ENCODE measurements at places on chromosomes 12 and 14. TPM values are rescaled to one million over a fixed set of nuclear protein-coding genes. Genes with fewer than 3 reads are reported as not detected.

GPR132 gene
- 1.8 TPM for total RNA-seq

CLEC2A gene
- total RNA-seq: not detected

GALNT8 gene
- 2.6 TPM for total RNA-seq

PLCZ1 gene
- not detected for total RNA-seq

ISM2 gene
- total RNA-seq: 0.60 TPM

SLC10A1 gene
- not detected for total RNA-seq

SALL2 gene
- total RNA-seq: 7.1 TPM

- DNase-seq: no peak
Measured at GRCh38 chr12:1821805-1822204, 1.4 kb downstream of the LRTM2 start.

- DNase-seq: no peak
Measured at GRCh38 chr12:26028953-26029735, 70.7 kb downstream of the RASSF8 start.

GRCh38 chr12:117393656-117394055, 32.2 kb upstream of the NOS1 start:
- no peak for DNase-seq

GRCh38 chr12:6294156-6295093, 16.1 kb upstream of the PLEKHG6 start:
- peak; percentile 22 for DNase-seq

GRCh38 chr12:122981036-122981471, 573 bp downstream of the ARL6IP4 start:
- no peak for DNase-seq

- no peak for DNase-seq
Measured at GRCh38 chr14:76104802-76105355, 46.8 kb upstream of the GPATCH2L start.

DNA sequence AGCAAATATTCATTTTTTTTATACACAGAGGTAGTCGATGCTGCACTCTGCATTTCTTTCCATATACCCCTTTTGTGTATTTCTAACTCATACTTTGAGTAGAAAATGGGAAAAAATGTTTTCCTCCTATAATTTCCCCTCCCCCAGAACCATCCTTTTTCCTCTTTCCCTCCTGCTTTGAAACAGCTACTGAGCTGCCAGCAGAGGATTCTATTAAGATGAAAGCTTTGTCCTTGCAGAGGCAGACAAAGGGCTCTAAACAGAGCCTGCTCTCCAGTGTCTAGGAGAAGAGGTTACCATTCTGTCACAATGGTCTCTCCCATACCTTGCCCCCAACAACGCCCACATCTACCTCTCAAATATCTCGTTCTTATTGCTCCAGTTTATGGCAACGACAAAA, 74.6 kb upstream of the OSBPL8 start:
- no peak for DNase-seq

DNA sequence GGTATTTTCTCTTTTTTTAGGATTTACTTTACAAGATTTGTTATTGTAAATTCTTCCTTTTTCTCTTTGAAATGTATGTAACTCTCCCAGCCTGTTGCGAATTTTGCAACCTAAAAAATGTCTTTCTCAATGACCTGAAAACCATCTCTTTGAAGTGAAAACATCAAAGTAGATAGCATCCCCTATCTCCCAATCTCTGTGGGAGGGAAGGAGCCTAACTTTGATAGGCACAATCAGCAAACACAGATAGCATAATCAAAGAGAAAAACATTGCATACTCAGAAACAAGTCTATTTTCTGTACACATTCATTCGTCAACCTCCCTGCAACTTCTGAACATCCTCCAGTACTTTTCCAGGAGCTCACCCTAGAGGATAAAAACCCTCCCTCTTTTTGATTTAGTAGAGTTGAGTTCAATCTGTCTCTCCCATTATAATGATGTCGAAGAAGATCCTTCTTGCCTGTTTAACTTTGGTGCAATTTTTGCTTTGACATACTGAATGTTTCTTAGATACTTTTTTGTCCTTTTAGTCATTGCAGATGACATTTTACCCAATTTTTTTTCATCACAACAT, 849.2 kb upstream of the LRFN5 start:
- DNase-seq: no peak

DNA sequence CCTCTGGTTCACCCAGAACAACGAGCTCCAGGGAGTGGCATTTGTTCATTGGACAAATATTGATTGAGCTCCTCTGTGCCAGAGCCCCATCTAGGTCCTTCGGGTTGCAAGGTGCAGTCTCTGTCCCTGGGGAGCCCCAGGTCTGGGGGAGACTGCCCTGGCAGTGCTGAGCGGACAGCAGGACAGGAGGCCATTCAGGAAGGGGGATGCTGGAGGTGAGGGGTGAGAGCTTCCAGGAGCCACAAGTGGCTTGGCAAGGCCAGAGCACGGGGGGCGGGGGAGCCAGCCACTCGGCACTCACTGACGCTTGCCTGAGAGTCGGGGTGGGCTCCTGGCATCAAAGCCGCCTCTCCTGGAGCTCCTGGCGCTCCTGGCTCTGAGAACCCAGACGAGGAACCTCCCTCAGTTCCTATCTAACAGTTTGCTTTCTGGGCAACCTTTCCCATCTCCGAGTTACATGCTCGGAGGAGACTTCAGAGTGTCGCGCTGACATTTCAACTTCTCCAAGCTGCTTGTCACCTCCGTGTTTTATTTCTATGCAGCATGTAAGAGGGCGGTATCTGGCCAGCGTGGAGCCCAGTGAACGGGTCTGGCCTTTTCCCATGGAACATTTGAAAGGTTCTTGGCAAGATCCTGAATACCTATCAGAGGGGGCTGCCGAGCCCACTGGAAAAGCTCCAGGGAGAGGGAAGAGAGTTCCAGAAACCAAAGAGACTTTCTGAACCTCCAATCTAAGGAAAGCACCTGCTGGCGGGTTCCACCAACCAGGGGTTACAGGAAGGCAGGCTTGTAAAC, 62.0 kb upstream of the BCL11B start:
- peak; percentile 71 for DNase-seq

GRCh38 chr12:89975574-89975973, 266.9 kb upstream of the ATP2B1 start:
- no peak for DNase-seq

DNA sequence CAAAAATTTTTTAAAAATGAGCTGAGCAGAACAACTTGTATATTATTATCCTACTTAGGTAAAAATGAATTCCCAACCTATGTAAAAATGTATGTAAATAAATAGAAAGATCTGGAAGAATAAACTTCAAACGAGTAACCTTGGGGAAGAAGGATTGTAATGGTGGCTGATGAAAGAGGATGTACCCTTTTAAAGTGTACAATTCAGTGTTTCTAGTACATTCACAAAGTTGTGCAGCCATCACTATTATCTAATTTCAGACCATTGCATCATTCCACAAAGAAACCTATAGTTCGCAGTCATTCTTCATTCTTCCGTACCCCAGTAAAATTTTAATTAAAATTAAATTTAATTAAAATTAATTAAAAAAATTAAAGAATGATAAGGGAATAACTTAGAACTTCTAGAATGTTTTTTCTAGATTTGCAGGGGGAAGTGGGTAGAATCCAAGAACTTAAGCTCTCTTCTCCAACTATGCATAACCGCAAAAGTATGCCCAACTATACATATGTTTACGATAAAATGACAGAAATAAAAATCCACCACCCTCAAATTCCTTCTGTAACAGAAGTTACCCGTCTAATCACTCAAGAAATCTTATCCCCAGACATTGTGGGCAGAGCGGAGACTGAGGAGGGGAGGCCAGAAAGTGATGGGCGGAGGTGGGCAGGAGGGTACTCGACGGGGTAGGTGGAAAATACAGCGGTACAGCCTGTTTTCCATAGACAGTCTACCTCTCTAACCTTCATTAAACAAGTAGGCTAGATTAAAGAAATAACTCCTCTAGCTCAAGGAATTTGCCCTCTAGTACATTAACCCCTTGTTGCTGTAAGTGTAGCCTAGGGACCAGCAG, 921 bp downstream of the DEPDC4 start:
- no peak for DNase-seq

DNA sequence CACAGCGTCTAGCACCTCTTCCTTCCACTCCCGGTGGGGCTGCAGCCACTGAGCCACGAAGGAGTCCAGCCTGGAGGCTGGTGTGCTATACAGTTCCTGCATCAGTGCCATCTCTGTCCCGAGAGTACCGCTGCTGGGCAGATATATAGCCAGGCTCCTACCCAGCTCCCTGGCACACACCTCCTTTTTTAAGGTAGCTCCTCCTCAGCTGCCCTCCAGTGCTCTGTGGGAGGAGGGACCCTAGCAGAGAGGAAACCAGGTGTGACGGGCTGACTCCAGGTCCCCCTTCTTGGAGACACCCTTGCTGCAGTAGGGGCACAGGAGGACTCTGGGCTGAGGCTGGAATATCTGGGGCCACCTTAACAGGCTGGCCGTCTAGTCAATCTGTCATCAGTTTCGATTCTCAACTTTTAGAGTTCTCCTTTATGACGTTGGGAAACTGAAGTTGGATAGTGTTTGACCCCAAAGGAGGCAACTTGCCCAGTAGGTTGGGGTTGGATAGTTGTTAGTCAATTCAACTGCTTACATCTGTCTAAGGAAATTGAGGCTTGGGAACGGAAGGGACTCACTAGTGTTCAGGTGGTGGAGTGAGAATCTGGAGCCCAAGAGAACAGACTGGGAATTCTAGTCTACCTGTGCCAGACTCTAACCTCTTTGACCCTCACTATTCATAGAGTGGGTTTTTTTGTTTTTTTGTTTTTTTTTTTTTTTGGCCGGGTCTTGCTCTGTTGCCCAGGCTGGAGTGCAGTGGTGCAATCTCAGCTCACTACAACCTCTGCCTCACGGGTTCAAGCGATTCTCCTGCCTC, at the start of gene OASL:
OASL (minus strand) TSS at position 386 of the 808 bp plus-strand sequence; CDS start at position 111, 275 bp downstream.
- peak; percentile 79 for DNase-seq
